ENCODE measurements at places on chromosomes 5 and 9. TPM values are rescaled to one million over a fixed set of nuclear protein-coding genes. Genes with fewer than 3 reads are reported as not detected.

Gene ACTBL2
- not detected for total RNA-seq

Gene GFI1B
- 0.71 TPM for total RNA-seq

Gene CKMT2
- 2.4 TPM for total RNA-seq

Gene ZNF366
- not detected for total RNA-seq

Gene DNM1
- total RNA-seq: 43.7 TPM

Gene MLANA
- total RNA-seq: not detected

Gene PCDHA12
- total RNA-seq: 10.6 TPM

Gene GABRA6
- total RNA-seq: not detected

Gene LHX3
- total RNA-seq: not detected

Gene PCBD2
- total RNA-seq: 7.2 TPM

Gene IFNA2
- not detected for total RNA-seq

Gene CDH18
- 0.32 TPM for total RNA-seq

GRCh38 chr5:138850865-138851435 is 24.2 kb downstream of the LRRTM2 start:
- no peak for DNase-seq

DNA sequence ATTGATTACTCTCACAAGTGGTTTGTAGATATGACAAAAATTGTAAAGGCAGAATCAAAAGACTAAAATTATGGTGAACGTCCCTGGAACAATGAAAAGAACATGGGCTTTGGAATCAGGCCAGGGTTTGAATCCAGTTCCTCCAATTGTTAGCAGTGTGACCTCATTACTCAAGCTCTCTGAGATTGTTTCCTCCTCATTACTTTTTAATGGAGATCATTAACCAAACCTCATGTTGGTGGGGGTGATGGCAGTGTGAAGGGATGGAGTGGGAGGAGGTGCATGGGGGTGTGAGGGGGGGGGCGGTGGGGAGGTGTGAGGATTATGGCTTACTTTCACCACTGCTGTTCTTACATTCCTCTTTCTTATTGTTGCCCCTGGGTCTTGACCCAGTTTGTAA is 44.1 kb upstream of the FOXE1 start:
- no peak for DNase-seq

GRCh38 chr5:54514291-54514690 is 3.3 kb upstream of the SNX18 start:
- DNase-seq: no peak

- DNase-seq: no peak
Observed at GRCh38 chr5:21773456-21773855, 1079.7 kb downstream of the CDH12 start.

DNA sequence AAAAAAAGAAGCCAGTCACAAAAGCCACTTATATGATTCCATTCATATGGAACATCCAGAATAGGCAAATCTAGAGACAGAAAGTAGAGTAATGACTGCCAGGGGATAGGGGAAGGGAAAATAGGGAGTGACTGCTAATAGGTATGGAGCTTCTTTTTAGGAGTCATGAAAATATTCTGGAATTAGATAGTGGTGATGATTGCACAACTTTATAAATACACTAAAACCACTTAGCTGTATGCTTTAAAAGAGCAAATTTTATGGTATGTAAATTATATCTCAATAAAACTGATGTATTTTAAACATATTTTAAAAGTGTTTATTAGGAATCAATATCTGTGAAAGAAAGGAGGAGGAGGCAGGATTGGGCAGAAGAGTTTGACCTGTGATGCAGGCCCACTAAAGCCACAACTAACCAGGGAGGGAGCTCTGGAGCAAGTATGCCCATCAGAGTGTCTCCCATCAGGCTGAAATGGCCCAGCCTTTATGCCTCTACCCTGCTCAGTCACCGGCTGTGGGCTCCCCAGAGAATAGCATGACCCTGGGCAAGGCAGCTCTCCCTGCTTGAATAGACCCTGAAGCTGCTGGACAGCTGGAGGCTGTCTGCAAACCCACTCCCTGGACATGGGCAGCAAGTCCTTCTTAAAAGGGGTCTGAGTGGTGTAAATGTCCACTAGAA is 96.0 kb upstream of the SLC44A1 start:
- DNase-seq: peak; percentile 59

DNA sequence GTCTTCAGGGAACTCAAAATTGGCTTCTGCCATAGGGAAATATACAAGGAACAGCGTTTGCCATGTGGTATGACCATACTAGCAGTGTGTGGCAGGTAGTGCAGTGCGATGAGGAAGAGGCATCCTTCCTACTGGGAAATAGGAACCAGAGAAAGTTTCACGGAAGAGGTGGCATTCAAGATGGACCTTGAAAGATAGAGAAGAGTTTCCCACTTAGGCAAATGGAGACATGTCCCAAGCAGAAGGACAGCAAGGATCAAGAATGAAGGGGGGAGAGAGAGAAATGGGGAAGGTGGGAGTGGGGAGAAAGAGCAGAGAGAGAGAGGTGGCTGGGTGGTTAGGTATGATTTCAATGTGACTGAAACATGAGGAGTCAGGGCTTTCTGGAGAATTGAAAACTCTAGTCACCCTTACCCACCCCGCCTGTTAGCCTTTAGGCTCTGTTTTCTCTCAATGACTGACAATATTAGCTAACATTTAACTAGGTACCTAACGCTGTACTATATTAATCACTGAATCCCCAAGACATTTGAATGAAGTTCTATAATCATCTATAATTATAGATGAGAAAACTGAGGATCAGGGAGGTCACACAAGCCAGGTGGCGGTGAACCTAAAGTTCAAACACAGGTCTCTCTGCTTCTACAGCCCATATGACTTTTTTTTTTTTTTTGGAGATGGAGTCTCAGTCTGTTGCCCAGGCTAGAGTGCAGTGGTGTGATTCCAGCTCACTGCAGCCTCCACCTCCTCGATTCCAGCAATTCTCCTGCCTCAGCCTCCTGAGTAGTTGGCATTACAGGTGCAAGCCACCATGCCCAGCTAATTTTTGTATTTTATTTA is 171.3 kb downstream of the NR3C1 start:
- no peak for DNase-seq

DNA sequence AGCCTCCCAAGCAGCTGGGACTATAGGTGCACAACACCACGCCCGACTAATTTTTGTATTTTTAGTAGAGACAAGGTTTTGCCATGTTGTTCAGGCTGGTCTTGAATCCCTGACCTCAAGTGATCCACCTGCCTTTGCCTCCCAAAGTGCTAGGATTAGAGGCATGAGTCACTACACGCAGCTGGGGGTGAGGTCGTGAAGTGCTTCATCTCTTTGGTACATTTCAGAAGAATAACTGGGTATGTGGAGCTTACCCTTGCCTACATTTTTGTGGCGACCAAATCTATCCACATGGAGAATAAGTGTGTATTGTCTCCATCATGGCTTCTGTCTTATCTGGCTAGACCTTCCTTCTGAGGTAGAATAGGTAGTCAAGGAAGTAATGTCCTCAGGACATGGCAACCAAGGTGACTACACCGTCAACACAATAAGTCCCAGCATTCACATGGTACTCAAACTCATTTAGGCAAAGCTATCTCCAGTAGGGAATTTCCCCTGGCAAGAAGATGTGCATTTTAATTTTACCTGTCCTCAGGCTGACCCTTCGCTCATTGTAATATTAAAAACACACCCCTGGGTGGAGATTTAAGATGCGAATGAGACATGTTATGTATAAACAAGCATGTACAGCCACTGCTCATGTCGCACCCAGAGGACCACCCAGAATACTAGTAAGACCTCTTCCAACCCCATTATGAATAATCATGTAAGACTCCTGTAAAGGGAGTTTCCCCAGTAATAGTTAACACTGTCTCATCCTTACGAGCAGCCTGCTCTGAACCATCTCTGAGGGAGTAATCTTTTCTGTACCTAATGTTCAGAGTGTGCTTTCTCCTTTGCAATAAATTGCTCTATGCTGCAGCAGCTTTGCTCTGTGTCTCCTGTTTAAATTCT is 1173.2 kb downstream of the TAF11L14 start:
- DNase-seq: no peak

GRCh38 chr5:40619421-40619820 is 60.3 kb upstream of the PTGER4 start:
- no peak for DNase-seq

DNA sequence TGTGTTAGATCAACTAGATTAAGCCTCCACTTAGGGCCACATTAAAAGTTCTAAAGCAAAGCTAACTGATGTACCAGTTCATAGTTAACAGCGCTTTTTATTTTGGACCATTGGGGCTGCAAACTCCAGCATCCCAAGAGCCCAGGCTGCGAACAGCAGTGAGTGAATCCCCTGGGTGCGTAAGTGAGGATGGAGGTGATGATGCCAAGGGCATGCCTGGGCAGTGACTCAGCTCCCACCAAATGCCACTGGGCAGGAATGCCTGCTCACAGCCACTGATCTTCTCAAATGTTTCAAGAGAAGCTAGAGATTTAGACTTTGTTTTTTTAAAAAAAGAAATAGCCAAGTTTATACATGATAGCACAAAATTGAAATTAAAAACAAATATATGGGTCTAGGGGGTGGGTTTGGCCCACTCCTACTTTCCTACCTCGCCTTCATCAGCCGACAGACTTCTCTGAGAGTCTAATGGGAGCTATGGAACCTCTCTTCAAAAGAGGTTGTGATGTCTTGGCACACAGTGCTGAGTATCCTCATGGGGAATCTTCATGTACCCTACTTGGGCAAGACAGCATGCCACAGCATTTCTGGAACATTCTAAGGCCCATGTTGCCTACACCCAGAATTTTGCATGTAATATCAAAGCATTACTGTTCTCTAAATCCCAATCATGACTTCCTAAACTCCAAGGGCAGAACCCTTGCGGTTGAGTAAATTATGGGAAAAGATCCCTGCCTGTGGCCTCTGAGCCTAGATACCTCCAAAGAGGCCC is 398.1 kb downstream of the EBF1 start:
- DNase-seq: no peak

GRCh38 chr9:93447655-93448054 is 3.8 kb upstream of the FAM120A start:
- DNase-seq: no peak

DNA sequence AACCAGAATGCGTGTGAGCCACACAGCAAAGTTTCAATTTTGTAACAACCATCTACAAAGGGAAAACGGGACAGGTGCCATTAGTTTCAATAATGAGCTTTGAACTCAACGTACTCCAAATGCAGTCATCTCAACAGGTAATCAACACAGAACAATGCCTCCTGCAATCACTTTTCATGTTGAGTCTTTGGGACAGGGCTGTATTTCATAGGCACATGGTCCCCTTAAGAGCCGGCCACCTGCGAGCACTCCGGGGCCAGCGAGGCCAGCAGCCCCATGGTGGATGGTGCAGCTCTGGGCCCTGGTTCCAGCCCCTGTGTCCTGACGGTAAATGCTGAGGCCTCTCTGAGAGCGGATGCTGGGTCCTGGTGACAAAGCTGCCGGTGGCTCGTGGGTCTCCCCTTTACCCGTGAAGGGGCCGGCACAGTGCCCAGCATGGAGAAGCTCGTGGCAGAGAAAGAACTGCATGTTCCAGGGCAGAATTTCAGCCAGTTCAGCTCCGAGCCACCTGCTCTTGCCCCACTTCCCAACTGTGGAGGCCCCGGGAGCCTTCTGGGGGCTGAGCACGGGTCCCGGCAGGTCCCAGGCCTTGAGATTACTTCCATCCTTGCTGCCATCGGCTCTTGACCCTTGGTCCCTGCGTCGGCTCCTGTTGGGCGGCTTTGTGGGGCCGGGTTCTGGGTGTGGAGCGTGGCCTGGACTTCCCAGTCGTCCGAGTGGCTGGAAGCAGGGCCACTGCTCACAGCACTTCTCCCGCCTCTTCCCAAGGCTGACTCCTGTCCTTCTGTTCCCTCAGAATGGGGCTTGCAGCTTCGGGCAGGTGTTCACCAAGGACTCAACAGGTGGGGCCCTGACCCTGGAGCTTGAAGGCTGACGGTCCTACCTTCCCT is 26.1 kb upstream of the RNU6ATAC start:
- DNase-seq: no peak

GRCh38 chr5:78534905-78535200 is 113.7 kb downstream of the LHFPL2 start:
- no peak for DNase-seq

DNA sequence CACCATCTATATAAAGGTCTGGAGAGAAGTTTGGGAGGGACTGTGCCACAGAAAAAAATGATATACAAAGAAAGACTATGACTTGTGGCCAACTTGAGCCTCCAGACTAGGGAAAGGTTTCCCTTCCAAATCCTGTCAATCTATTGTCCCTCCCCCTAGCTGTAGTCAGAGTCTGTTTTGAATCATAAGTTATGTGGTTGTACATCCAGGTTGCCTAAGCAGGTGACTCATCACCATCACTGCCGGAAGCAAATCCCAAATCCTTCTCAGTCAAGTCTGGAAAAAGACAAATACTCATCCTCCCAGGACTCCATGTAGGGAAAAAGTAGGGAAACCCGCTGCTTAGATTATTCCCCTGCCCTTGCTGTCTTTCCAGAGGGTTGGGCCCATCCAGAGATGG is 235.7 kb downstream of the CDK5RAP2 start:
- DNase-seq: no peak

- no peak for DNase-seq
Observed at GRCh38 chr5:43548358-43548757, 8.5 kb downstream of the PAIP1 start.

DNA sequence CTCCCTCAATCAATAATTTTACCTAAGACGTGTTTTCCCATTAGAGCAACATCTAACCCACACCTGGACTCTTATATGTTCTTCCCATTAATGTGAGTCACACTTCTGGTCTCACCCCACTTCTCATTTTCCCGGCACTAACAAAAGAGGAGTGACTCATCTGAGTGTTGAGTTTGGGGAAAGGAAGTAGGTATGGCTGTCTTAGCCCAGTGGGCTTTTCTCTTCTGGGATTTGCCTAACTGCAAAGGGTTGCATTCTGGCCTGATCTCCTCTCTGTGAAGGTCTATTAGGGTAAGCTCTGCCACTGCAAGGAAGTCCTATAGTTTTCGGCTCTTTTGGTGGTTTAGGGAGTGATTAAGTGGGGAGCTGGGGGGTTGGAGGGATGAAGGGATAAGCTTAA is 195.6 kb downstream of the KIAA0825 start:
- no peak for DNase-seq

GRCh38 chr9:112896131-112896530 is 5.5 kb upstream of the SLC46A2 start:
- DNase-seq: no peak

DNA sequence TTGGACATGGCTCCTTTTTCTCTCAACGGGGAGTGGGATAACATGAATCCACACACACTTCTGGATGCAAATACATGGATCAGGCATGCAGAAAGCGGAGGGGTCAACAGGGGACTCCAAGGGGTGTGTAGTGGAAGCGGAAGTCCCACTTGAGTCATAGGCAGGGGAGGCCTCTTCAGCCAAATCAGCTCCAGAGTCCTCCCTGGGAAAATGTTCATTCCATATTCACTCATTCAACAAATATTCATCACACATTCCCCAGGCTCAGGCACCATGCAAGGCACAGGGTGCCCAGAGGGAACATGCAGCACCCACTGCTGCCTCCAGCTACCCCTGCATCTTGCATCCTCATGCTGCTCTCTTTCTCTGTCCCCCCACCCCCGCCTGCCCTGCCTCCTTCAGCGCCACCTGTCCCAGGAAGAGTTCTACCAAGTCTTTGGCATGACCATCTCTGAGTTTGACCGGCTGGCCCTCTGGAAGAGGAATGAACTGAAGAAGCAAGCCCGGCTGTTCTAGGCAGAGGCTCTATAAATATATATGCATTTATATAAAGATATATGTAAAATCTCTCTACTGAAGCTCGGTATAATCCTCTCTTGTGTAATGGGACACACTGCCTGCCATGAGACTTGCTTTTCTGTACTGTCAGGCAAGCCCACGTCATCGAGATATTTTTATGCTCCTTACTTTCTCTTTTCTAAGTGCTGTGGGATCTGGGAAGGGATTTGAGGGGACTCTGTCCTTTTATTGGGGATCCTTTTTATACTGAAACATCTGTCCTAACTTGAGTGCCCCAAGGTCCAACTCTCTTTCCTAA is 13.6 kb upstream of the AFAP1L1 start:
- no peak for DNase-seq

Measured in H1 (cell line).